ENCODE measurements at places on chromosomes 4 and X. TPM values are rescaled to one million over a fixed set of nuclear protein-coding genes. Genes with fewer than 3 reads are reported as not detected.

- DNase-seq = no peak
Measured at GRCh38 chrX:2584251-2585157, 83.7 kb upstream of the DHRSX start.

DNA sequence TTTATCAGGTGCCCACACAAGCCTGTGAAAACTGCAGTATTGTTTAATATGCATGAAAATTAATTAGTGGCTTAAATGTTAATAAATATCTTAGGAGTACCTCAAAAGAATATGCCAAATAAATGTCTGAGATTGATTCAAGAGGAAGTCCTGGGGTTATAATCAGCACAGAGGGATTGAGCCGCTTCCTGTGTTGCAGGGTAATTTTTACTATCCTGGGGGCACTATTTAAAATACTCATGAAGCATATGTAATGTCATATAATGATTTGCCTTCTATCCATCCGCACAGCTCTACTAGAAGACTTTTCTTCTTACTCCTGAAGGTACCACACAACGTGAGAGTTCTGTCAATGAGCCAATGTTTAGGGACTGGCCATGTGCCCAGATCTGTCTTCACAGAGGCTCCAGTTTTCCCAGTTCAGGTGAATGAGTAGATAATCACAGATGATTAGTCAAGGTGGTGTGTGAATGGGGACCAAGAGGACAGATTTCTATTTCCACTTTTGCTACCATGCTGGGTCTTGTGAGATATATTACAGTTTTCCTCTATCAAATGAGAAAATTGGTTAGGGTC is 233.3 kb downstream of the USP46 start:
- no peak for DNase-seq

DNA sequence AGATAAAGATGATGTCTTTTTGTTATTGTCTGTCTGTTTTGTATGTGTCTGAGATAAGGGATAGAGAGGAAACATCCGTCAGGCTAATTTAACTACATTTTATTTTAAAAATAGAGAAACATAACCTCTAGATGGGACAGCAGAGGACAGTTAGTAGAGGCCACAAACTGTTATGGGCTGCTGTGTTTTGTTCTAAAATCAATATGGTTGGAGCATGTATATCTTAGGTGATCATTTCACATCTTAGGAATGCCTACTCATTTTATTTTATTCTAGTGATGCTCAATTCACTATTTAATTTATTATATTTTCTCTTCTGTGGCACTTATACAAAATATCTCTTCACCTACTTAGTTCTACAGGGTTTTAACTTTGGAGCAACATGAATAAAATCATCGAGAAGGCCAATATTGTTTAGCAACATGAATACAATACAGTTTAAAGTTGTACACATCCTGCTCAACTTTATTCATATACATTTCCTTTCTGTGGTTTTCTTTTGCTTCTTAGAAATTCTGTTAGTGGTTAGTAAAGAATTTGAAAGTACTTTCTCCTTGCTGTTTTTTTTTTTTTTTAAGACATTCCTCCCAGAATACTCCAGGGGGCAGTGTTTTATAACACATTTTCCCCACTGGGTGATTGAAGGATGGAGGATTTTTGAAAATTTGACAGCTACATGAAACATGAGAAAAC is 392.9 kb downstream of the UNC5C start:
- peak; percentile 22 for DNase-seq

- no peak for DNase-seq
Measured at GRCh38 chr4:60500810-60501209, 699.3 kb upstream of the ADGRL3 start.

DNA sequence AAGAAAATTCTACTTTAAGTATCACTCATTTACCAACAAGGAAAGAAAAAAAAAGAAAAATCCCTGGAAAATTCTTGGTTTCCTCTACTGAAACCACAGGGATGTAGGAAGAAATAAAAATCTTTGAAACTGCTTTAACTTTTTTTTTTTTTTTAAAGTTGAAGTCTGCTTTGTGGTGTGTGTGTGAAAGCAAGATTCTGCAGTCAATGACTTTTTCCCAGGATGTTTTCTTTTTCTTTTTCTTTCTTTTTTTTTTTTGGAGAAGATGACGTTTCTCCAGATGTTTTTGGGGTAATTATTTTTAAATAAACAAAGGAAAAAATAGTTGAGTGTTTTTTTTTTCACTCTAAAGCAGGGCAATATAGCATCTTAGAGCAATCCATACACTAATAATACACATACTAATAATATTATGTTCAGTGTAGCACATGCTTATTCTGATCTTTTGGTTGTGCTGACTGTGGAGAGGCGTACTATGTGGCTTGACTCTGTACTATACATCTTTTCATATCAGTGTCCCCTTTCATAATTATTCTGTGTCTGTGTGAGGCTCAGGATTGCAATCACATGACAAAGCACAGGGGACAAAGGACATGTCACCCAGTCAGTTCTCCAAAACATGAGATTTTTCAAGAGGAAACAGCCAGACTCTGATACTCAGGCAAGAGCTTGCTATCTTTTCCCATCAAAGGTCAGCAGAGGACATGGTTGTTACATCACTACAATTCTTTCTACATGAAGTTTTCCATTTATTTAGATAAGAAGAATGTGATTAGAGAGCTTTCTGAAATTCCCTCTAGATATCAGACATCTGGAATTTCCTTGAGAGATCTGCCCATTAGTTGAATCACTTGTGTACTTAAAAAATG is 111.0 kb downstream of the PDE5A start:
- no peak for DNase-seq

DNA sequence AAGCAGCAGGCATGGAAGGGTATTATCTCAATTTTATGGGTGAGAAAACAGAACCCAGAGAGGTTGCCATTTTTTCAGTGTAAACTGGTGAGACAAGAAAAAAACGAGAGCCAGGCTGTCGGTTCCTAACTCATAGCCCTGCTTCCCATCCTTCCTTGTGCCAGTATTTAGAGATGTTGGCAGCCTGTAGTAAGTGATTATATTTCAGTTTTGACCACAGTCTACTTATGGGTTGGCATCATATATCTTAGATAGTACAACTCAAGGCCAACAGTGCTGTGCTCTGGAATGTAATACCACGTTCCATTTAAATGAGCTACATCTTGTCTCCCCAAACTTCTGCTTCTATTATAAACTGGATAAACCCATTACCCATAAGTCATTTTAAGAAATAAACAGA is 40.8 kb downstream of the XK start:
- no peak for DNase-seq

- DNase-seq = no peak
Measured at GRCh38 chr4:85543832-85544231, 68.9 kb downstream of the ARHGAP24 start.

GRCh38 chr4:25059791-25060190 is 29.0 kb upstream of the LGI2 start:
- DNase-seq = no peak

DNA sequence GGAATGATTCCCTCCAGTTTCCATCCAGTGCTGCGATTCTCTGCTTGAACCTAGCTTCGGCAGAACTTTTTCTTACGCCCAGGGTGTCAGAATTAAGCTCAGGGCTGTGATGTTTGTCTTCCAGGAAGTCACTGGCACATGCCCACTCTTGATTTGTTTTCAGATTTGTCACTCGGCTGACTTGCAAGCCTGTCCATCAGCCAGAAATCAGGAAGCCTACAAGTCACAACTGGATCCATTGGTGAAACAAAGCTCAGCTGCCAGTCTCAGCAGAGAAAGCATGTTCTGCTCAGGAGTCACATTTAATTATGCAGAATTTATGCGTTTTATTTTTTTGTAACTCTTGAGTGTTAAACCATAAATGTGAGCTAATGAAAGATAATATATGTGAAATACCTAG is 38.2 kb upstream of the PNPLA4 start:
- DNase-seq = no peak

DNA sequence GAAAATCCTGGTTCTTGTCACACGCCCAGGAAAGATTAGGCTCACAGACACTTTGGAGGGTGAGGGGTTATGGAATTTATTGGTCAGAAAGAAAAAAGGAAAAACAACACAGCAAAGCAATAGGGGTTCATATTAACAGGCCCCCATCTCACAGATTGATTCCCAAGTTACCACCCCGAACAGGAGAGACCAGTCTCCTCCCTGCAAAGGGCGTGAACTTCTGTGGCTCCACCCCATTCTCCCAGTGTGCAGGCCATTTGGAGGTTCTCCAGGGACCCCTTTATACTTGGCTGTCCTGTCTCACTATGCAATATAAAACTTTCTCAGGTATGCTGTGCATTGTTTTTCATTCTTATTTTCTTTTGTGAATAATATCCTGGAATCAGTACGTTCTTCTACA is 7.4 kb downstream of the FGF2 start:
- DNase-seq = no peak

Gene CBR4
- 32.3 TPM for total RNA-seq

Gene GAGE1
- total RNA-seq = 0.17 TPM

Gene SCARB2
- 51.3 TPM for total RNA-seq

Gene RAB39B
- 0.10 TPM for total RNA-seq

Gene SCRG1
- total RNA-seq = not detected

Gene PRRG1
- total RNA-seq = 16.0 TPM

Data from HCT116 (cell line).